ENCODE measurements at places on chromosomes 1 and 21. TPM values are rescaled to one million over a fixed set of nuclear protein-coding genes. Genes with fewer than 3 reads are reported as not detected.

DNA sequence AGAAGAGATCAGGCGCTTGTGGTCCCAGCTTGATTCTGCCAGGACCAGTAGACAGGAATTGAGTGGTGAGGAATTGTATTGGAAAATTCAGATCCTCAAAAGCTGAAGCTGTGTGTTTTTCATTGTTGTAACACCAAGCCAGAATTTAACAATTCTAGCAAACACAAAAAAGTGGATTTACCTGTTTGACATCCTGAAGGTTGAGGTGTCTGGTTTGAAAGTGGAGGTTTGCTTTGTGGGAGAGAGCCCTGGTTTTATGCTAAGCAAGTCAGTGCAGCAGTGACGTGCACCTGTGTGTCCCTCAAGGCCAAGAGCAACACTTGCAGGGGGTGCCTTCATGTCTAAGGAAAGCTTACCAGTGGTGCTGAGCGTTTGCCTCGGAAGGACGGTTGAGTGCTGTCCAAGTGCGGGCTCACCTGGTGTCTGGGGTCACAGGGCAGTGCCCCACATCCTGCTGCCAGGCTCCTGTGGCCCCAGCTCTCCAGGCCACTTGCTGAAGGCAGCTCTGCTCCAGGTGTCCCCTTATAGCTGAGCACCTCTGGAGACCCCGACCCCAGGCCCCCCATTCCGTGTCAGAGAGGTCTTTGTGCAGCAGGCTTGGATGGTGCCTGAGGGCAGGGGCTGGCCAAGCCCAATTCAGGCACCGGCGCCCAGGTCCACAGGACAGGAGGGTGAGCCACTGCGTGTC lies 27.7 kb downstream of the PCNT start:
- no peak for DNase-seq

DNA sequence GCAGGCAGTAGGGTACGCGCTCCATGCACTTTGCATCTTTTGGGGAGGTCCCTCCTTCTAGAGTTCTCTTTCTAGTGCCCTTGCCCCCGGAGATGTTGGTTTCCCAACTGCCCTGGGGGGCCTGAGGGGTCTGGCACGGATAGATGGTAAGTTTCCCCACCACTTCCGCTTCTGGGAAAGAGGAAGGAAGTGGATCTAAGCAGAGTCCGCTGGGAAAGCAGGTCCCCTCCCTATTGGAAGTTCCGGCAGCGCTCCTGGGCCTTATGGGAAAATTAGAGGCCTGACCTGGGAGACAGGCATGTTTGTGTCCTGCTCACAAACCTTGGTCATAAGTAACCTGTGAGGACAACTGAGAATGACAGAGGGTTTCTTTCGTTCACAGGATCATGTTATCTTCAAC lies 274.4 kb downstream of the RPS6KC1 start:
- no peak for DNase-seq

GRCh38 chr1:67118191-67118590 lies 16.6 kb downstream of the C1orf141 start:
- DNase-seq, result no peak

- DNase-seq, result no peak
These were observed 8.3 kb upstream of the PLA2G2A start for GRCh38 chr1:19987719-19988118.

DNA sequence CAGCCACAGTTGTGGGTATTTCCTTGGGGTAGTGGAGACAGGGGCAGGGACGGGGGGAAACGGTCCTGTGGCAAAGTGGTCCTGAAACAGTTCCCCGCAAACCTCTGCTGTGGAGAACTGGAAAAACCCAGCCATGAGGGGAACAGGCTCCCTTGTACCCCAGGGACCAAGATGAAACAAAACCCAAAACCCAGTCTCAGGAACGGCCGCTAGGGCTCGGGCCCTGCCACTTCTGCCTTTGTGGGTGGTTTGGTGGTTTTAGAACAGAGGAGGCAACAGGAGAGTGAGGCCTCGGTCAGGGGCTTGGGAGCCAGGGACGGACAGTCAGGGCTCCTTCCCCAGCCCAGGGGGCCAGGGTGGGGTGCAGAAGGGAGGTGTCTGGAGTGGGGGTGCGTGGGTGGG lies 24.8 kb upstream of the EDN2 start:
- DNase-seq, result no peak

GRCh38 chr1:81208441-81208840 lies 592.3 kb upstream of the ADGRL2 start:
- DNase-seq, result peak; percentile 48

- DNase-seq, result peak; percentile 89
These were observed 3.9 kb downstream of the SELENBP1 start for GRCh38 chr1:151368393-151369301.

- DNase-seq, result no peak
These were observed 127.3 kb downstream of the RERE start for GRCh38 chr1:8690253-8690525.

- DNase-seq, result no peak
These were observed 29.6 kb downstream of the KCNC4 start for GRCh38 chr1:110239441-110240430.

DNA sequence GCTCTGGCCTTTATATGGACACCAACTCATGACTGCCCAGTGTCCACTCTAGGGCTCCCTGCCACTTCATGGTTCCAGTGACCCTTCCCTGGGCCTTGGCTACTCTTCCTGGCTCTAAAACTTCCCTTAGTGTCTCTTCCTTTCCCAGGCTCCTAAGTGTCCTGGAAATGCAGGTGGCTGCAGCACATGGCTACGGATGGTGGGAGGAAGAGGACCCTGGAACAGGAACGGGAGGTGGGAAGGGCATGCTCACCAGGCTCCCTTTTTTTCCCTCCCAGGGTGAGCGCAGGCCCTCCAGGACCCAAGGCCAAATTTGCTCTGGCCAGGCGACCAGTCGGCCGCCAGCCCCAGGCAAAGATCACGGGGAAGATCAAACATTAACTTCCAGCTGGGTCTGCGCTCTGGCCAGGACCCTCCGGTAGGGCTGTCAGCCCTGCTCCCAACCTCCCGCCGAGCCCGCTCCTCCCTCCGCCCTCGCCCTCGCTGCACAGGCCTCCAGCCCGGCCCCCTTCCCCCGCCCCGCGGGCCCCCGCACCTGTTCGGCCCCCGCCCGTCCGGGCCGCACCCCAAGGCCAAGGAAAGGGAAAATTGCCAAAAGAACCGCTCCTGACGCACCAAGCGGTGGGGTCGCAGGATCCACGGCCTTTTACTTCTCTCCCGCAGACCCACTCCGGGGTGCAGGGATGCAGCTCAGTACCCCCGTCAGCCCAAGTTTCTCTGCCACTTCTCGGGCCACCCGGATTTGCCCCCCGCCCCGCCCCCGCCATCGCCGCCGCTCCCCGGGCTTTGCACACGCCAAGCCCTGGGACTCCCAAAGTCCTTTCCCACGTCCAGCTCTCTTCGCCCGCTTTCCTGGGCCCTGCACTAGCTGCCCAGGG lies 894 bp downstream of the TCEA3 start:
- DNase-seq, result peak; percentile 96

DNA sequence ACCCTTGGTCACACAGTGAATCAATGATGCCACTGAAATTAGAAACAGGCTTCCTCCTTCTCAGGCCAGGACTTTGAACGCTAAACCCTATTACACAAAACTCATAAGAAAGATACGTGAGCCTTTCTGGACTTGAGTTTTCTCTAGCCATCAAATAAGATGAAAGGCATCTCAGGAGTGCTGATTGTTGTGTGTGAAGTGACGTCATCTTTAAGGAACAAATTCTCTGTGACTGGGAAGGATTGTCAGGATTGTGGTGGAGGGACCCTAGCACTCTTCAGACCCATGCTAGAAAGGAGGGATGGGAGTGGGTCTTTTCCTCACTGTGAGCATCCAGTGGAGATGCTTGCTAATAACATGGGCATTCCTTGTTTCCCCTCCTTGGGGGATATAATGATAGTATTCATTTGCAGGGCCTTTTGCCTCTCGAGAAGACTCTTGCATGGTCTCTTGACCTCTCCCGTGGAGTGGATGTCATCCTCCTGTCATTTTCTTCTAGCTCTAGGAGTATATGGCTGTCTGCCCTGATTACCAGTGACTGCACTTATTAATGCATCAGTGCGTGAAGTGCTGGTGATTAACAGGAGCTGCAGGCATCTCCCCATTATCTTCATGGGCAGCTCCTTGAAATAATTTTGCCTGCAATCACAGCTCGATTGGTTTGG lies 39.9 kb downstream of the SPATA46 start:
- no peak for DNase-seq

GRCh38 chr1:67588178-67588855 lies 96.7 kb upstream of the GADD45A start:
- DNase-seq, result no peak

The GPR137B gene
- 4.5 TPM for total RNA-seq

The ANGPTL1 gene
- total RNA-seq, result 2.6 TPM

The PLA2G2A gene
- 128 TPM for total RNA-seq

The ITGB2 gene
- total RNA-seq, result 13.6 TPM

The NPHS2 gene
- total RNA-seq, result not detected

Measured in left lobe of liver (tissue), 2 donors.